ENCODE measurements at places on chromosomes 1 and 21.
A peak's percentile ranks its signal among the peaks of the same experiment; 100 is the strongest.

GRCh38 chr1:157849229-157849875 is 7.7 kb upstream of the CD5L start:
- no peak overlapping the region for H3K27ac ChIP-seq
- H3K4me1 ChIP-seq: no peaks in the 10 kb centered on the region
- no peaks in the 10 kb centered on the region for H3K36me3 ChIP-seq

GRCh38 chr1:18373882-18374493 is 106.7 kb upstream of the KLHDC7A start:
- peak; percentile 85 for DNase-seq
- H3K4me1 ChIP-seq: 0 out of 2 replicates have a peak, but pooled peaks cover 4% of the 10 kb centered on the region
- no peak overlapping the region for H3K4me3 ChIP-seq
- H3K36me3 ChIP-seq: no peaks in the 10 kb centered on the region

DNA sequence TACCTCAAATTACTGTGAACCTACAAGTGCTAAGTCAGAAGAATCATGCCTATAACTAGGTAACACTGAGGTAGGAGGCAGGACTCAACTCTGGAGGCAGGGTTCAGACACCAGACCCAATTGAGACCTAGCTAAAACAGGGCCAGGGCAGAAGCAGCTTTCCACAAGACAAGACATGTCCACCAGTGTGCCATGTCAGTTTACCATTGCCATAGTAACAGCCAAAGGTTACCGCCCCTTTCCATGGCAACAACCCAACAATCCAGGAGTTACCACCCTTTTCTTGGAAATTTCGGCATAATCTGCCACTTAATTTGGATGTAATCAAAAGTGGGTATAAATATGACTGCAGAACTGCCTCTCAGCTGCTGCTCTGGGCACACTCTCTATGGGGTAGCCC is 432.3 kb downstream of the DPYD start:
- H3K27ac ChIP-seq: no peak overlapping the region
- no peak overlapping the region for H3K4me3 ChIP-seq
- no peak for DNase-seq
- no peaks in the 10 kb centered on the region for H3K27me3 ChIP-seq
- no peaks in the 10 kb centered on the region for H3K4me1 ChIP-seq

DNA sequence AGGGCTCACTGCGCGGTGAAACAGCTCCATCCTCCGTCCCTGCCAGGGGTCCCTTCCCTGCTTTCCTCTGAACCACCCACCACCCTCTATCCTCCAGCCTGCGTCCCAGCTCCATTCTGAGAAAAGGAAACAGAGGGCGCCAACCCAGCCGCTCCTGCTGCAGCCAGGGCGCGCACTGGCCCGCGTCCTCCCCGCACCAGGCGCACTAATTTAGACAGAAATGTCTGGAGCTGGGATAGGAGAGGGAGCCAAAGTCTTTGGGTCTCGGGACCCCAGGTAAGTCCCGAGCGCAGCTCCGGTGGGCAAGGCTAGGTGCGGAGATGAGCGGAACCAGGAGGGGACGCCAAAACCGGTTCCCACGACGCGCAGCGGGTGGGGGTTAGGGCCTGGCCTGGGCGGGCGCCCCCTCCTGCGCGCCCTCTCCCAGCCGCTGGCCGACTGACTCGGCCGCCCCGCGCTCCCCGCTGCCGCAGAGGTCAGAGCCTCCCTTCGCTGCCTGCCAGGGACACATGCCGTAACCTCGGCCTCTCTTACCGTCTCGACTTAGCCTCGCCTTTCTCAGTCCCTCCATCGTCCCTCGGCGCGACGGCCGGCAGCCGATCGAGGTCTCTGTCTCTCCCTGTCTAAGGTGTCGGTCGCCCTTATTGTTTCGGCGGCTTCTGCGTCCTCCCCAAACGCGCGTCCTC is 2.0 kb downstream of the CAMK2N1 start:
- peaks cover 70% of the 10 kb centered on the region for H3K27me3 ChIP-seq
- no peaks in the 10 kb centered on the region for H3K36me3 ChIP-seq
- no peak overlapping the region for H3K27ac ChIP-seq
- peaks cover 47% of the 10 kb centered on the region for H3K4me1 ChIP-seq
- H3K4me3 ChIP-seq: peak overlapping the region; percentile 73
- DNase-seq: peak; percentile 69

Measured in GM23338 (cell line).